ENCODE measurements at places on chromosomes 11 and 22.

DNA sequence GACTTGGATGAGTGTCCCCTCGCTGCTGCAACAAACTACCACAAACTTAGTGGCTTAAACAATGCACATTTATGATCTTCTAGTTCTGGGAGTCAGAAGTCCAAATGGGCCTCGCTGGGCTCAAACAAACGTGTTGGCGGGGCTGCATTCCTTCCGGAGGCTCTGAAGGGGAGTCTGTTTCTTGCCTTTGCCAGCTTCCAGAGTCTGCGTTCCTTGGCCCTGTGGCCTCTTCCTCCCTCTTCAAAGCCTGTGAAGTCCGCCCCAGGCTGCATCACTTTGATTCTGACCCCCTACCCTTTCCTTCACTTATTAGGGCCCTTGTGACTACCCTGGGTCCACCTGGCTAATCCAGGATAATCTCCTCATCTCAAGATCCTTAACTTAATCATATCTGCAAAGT lies 80.3 kb upstream of the NECTIN1 start:
- no peak for DNase-seq

- DNase-seq: no peak
These were observed 141.5 kb downstream of the OR4C45 start for GRCh38 chr11:50174189-50174588.

GRCh38 chr22:47192651-47193437 lies 430.4 kb downstream of the TBC1D22A start:
- no peak for DNase-seq

DNA sequence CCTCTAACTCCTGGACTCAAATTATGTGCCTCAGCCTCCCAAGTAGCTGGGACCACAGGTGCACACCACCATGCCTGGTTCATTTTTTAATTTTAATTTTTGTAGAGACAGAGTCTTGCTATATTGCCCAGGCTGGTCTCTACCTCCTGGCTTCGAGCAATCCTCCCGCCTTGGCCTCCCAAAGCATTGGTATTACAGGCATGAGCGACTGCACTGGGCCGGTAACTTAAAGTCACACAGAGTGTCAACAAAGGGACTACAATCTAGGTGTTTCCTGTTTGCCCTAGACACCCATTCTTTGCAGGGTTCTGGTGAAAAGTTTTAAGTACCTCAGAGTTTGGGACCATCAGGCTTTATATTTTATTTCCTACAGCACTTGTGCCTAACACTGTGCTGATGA lies 8.4 kb downstream of the UVRAG start:
- DNase-seq: no peak

- no peak for DNase-seq
These were observed 12.9 kb upstream of the RAPSN start for GRCh38 chr11:47461876-47462275.

DNA sequence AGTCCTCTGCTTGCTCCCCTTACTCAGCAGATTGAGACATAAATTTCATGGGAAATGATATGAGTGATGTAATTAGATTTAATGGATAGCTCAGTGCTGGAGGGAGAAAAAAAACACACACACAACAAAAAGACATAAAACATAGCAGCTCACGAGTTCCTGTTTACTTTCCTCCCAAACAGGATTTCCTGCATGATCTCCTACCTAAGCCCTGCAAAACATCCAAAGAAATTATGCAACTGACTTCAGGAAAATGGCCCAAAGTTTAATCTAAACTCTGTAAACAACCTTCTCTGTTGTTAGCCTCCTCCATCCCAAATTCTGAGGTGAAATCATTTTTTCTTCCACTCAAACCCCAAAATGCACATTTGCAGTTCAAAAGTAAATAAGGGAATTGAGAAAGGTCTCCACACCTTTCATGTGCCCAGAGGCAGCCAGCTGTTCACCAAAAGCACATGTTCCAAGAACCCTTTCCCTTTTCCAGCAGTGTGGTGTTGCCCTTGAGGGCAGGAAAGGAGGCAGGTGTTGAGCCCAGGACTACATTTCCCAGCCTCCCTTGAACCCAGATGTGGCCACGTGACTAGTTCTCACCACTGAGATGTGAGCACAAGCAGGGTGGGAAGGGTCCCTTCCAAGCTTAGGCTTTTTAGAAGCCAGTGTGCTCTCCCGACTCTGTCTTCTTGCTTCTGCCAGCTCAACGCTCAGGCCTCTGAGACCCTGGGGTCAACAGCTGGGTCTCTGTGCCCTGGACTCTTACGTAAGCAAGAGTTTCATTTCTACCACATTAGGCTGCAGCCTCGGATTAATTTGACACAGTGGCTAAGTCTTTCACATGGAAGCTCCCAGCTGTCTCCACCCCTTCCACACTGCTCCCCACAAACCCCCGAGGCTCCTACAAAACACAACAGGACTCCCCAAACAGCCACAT lies 301.2 kb downstream of the CTTN start:
- no peak for DNase-seq

DNA sequence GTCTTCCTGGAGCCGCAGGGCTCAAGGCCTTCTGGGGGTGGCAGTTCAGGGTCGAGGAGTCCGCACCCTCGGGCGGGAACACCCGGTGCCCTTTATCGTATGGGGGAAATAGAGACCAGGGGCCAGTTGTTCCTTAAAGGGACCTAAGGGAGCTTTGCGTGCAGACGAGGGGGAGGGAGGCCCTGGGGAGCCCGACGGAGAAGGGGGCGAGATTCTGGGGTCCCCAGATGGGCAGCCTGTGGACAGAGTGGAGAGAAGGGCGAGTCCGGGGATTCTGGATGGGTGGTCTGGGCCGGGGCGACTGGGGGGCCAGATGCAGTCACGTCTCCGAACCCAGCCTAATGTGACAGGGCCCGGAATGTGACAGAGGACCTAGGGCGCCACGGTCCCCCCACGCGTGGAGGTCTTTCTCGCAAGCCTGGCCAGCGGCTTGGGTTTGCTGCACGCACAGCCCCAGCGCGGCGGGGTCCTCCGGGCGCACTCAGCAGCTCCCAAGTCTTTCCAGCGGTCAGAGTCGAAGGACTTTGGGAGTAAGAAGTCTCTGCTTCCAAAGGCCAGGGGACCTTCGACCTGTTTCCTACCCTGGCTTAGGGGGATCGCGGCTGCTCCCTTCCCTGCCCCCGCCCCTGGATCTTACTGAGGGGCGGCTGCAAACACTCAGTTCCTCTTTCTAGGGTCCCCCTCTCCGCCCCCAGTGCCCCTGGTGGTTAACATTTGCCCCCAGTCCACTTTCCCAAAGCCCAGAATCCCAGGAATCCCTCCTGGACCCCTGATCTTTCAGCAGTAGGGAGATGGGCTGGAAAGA lies 547 bp downstream of the TUBA8 start:
- no peak for DNase-seq

DNA sequence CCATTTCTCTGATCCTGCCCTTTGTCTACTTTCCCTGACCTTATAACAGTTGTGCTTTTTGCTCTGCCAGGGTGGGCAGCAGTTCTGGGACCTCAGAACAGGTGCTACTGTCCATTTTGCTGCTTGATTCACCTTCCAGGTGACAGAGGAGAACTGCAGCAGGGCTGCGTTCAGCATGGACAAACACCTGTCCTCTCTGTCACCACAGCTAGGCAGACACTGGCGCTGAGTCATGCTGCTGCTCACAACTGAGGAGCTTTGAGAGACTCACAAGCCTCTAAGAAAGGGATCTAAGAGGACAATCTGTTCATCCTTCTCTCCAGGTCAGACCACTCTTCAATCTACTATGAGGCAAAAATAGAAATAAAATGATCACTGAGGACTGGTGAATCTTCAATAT lies 1144.5 kb upstream of the CCDC90B start:
- peak; percentile 51 for DNase-seq
